ENCODE measurements at places on chromosomes 7 and 10. TPM values are rescaled to one million over a fixed set of nuclear protein-coding genes. Genes with fewer than 3 reads are reported as not detected.

- DNase-seq = no peak
- H3K4me1 ChIP-seq = peaks cover 9% of the 10 kb centered on the region
- peak overlapping the region; percentile 25 for H3K27ac ChIP-seq
- H3K36me3 ChIP-seq = no peaks in the 10 kb centered on the region
- H3K4me3 ChIP-seq = no peak overlapping the region
- no peaks in the 10 kb centered on the region for H3K27me3 ChIP-seq
Observed at GRCh38 chr7:14806891-14807290, 95.7 kb downstream of the DGKB start.

GRCh38 chr7:129684777-129685176, 73.3 kb downstream of the NRF1 start:
- peaks cover 9% of the 10 kb centered on the region for H3K36me3 ChIP-seq
- H3K27ac ChIP-seq = peak overlapping the region; percentile 88
- H3K27me3 ChIP-seq = no peaks in the 10 kb centered on the region
- peaks cover 3% of the 10 kb centered on the region for H3K4me1 ChIP-seq

GRCh38 chr7:84912993-84913635, 273.7 kb downstream of the SEMA3D start:
- H3K4me3 ChIP-seq = no peak overlapping the region
- DNase-seq = no peak
- no peaks in the 10 kb centered on the region for H3K27me3 ChIP-seq
- H3K4me1 ChIP-seq = peaks cover 8% of the 10 kb centered on the region

DNA sequence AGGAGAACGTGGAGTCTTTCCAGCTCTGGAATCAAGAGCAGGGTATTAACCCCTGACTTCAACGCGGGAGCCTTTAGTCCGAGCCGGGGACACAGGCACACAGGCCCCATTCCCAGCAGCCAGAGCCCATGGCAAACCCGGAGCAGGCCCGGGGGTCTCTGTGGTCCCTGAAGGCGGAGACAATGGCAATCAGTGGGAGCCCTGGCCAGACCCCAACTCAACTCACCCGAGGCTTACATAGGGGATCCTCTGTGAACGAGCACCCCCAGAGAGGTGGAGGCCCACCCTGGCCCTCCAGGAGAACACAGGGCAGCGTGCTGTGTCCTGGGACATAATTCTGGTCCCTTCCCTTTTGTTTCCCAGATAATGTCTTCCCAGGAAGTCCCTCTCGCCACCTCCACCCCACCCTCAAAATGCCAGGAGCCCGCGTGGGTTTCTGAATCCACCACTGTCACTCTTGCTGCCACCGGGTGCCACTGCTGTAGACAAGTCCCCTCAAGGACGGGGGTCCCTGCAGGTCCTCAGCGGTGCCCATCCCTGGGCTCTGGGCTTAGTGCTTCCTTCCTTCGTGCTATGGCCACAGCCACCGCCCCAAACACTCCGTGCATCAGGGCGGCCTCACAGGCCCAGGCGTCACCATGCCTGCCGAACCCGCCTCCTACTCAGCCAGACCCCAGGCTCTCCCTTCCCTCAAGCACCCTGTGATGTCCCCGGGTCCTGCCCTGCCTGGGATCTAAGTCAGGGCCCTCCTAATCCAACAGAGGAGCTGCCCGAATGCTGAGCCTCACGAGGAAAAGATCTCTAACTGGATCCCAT, 28.6 kb upstream of the PPP2R2D start:
- peaks cover 3% of the 10 kb centered on the region for H3K4me1 ChIP-seq
- no peak overlapping the region for H3K27ac ChIP-seq
- H3K4me3 ChIP-seq = no peak overlapping the region
- DNase-seq = no peak
- H3K36me3 ChIP-seq = no peaks in the 10 kb centered on the region

GRCh38 chr7:108245523-108246226, 115.5 kb upstream of the LAMB4 start:
- DNase-seq = no peak
- H3K36me3 ChIP-seq = no peaks in the 10 kb centered on the region
- no peak overlapping the region for H3K27ac ChIP-seq
- H3K27me3 ChIP-seq = no peaks in the 10 kb centered on the region
- no peaks in the 10 kb centered on the region for H3K4me1 ChIP-seq

- H3K27me3 ChIP-seq = no peaks in the 10 kb centered on the region
- no peaks in the 10 kb centered on the region for H3K4me1 ChIP-seq
- H3K4me3 ChIP-seq = no peak overlapping the region
Observed at GRCh38 chr7:158024351-158024715, 563.3 kb downstream of the PTPRN2 start.

DNA sequence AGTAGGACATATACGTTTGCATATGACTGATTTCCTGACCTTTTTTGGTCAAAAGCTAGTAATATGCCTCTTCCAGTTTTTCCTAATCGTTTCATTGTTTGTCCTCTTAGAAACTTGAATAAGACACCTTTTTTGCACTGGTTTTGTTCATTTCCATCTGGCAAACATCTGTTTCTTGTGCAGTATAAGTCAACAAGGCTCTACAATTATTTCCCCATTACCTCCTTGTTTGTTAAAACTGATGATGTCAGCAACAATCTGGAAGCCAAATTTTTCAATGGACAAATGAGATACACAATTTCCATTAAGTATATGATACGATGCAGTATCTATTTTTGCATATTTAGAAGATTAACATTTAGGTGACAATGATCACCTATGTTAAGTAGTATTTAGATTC, 148.8 kb downstream of the NRBF2 start:
- no peak overlapping the region for H3K4me3 ChIP-seq
- H3K36me3 ChIP-seq = peaks cover 5% of the 10 kb centered on the region
- peaks cover 3% of the 10 kb centered on the region for H3K4me1 ChIP-seq
- H3K27me3 ChIP-seq = no peaks in the 10 kb centered on the region

GRCh38 chr10:8137726-8138125, 83.2 kb downstream of the GATA3 start:
- H3K36me3 ChIP-seq = no peaks in the 10 kb centered on the region
- H3K4me1 ChIP-seq = no peaks in the 10 kb centered on the region
- H3K4me3 ChIP-seq = no peak overlapping the region
- no peaks in the 10 kb centered on the region for H3K27me3 ChIP-seq
- DNase-seq = no peak

GRCh38 chr10:14349081-14349480, 18.4 kb upstream of the FRMD4A start:
- H3K4me3 ChIP-seq = no peak overlapping the region
- H3K27ac ChIP-seq = no peak overlapping the region

DNA sequence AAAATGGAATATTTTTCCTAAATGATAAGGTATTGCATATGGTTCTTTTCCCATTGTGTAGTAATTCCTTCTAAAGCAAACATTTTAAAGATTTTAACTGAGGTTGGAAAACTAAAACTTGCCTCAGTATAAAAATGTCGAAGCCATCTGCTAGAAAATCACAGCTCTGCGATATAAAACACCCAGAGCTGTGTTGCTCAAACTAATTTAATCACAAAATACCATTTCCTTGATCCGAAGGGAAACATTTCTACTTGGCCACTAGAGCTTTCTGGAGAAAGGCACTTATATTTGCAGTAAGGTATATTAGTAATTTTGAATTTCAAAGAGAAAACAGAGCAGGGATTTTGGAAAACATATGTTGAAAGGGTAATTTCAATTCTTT, 209.2 kb upstream of the ZNF32 start:
- no peak overlapping the region for H3K27ac ChIP-seq
- H3K4me1 ChIP-seq = peaks cover 18% of the 10 kb centered on the region
- no peak overlapping the region for H3K4me3 ChIP-seq
- no peaks in the 10 kb centered on the region for H3K36me3 ChIP-seq
- no peaks in the 10 kb centered on the region for H3K27me3 ChIP-seq

GRCh38 chr7:140672382-140673062, at the start of gene ADCK2:
ADCK2 (plus strand) TSS chr7:140672945; CDS start chr7:140673331, 386 bp downstream.
- peaks cover 51% of the 10 kb centered on the region for H3K4me1 ChIP-seq
- H3K36me3 ChIP-seq = peaks cover 3% of the 10 kb centered on the region
- DNase-seq = peak; percentile 61
- peak within 1 kb of the TSS; percentile 87 for H3K27ac ChIP-seq
- peak within 1 kb of the TSS; percentile 79 for H3K4me3 ChIP-seq
- no peaks in the 10 kb centered on the region for H3K27me3 ChIP-seq

DNA sequence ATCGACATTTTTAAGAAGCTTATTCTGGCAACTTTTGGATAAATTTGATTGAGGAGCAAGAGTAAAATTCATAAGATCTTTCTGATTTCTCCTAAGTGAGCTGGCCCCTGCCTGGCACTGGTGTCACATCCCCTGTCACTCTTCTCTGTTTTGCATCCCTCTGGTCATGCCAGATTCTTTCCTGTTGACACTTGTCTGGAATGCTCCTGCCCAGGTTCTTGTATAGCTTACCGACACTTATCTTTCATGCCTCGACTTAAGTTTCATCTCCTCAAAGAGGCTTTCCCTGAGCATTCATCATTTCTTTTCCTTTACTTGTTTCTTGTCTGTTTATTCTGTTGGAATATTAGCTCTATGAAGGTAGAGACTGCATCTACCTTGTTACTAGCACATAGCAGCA, 22.2 kb upstream of the AASS start:
- no peak overlapping the region for H3K4me3 ChIP-seq
- no peak overlapping the region for H3K27ac ChIP-seq
- H3K27me3 ChIP-seq = no peaks in the 10 kb centered on the region
- H3K4me1 ChIP-seq = peaks cover 8% of the 10 kb centered on the region

DNA sequence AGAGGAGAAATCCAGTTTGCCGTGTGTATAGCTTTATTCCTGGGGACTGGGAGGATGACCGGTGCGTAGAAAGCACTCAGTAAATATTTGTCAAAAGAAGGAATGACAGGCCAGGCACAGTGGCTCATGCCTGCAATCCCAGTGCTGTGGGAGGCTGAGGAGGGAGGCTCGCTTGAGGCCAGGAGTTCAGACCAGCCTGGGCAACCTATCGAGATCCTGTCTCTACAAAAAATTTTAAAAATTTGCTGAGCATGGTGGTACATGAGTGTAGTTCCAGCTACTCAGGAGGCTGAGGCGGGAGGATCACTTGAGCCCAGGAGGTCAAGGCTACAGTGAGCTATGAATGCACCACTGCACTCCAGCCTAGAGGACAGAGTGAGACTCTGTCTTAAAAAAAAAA, 15.8 kb downstream of the EPHB4 start:
- no peak overlapping the region for H3K4me3 ChIP-seq
- H3K36me3 ChIP-seq = peaks cover 49% of the 10 kb centered on the region
- H3K27ac ChIP-seq = no peak overlapping the region
- DNase-seq = no peak
- H3K27me3 ChIP-seq = no peaks in the 10 kb centered on the region
- no peaks in the 10 kb centered on the region for H3K4me1 ChIP-seq

DNA sequence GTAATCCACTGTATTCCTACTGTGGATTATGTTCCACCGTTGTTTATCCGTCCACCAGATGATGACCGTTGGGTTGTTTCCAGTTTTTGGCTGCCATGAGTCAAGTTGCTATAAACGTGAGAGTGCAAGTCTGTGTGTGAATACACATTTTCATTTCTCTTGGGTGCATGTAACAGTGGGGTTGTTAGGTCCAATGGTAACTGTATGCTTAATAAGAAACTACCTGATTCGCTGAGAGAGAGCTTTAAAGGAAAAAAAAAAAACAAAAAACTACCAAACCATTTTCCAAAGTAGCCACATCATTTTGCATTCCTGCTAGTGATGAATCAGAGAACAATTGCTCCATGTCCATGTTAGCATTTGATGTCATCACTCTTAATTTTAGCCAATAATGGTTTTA, 15.9 kb downstream of the UBN2 start:
- no peaks in the 10 kb centered on the region for H3K27me3 ChIP-seq
- DNase-seq = no peak
- H3K36me3 ChIP-seq = peaks cover 31% of the 10 kb centered on the region
- H3K4me3 ChIP-seq = no peak overlapping the region
- no peak overlapping the region for H3K27ac ChIP-seq

DNA sequence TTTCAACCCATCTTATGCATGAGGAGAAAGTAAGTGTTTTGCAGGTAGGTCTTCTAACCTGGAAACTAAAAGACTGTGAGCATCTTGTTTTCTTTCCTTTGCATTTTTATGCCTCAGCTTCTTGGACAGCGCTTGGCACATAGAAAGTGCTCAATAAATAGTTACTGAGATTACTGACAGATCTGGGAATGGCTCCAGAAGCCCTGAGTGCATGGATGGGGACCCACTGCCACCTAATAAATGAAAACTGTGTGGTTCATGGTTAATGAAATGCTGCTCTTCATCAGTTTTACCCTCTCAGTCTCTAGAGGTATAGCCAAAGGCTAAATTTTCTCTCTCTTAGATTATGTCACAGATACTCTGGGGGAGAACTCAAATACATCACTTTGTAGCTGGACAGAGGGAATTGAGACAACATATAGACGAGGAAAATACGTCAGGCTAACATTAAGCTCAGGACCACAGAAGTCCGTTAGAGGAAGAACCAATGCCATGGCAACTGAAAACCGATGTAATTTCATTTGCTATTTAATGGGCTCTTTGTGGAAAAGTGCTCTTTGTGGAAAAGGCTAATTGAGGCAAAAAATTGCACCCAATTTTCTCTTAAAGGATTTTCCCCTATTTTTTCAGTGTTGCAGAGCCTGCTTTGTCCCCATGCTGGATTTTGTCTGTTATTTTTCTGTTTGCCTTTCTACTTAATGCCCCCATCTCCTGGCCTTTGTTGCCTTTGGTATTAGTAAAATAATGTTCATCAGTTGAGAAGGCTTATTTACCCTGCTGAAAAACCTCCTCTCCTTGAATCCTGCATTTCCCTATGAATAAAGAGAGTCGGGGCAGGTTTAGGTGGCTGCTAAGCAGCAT, 17.8 kb downstream of the ASB4 start:
- H3K27ac ChIP-seq = no peak overlapping the region
- H3K4me3 ChIP-seq = no peak overlapping the region
- DNase-seq = no peak
- no peaks in the 10 kb centered on the region for H3K27me3 ChIP-seq

DNA sequence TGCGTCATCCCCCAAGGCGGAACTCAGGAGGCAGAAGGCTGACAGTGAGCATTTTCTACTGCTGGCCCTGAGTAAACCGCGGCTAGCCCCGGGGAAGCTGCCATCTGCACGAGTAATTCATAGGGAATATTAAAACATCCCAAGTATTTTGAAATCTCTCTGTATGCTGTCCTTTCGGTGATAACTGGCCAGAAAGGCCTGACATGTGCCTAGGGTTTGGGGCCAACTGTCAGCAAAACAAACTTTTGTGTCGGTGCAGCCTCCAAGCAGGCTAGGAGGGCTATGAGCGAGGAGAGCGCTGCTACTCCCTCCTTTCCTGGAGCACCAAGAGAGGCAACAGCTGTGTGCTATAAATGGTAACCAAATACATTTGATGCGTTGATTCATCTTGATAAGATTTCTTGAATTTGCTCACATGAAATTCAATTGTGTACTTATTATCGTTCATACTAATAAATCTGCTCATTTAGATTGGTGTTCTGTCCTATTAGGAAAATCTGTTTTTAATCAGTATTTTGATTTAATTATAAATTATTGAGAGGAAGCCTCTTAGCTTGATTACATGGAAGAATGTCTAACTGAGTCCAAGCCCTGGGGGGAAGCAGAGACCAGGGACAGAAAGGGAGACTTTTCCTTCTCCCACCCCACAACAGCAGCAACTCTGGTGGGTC, 124.4 kb upstream of the NPS start:
- no peaks in the 10 kb centered on the region for H3K27me3 ChIP-seq
- no peak overlapping the region for H3K4me3 ChIP-seq
- peaks cover 35% of the 10 kb centered on the region for H3K36me3 ChIP-seq
- no peak overlapping the region for H3K27ac ChIP-seq
- no peaks in the 10 kb centered on the region for H3K4me1 ChIP-seq

GRCh38 chr10:31630861-31631567, 297.6 kb downstream of the ARHGAP12 start:
- H3K27ac ChIP-seq = no peak overlapping the region
- no peak for DNase-seq
- H3K27me3 ChIP-seq = no peaks in the 10 kb centered on the region
- no peaks in the 10 kb centered on the region for H3K36me3 ChIP-seq

STK31 gene
- 0.94 TPM for total RNA-seq

RBP3 gene
- total RNA-seq = not detected

TRIM8 gene
- total RNA-seq = 74.3 TPM

HKDC1 gene
- total RNA-seq = not detected

FAM180A gene
- total RNA-seq = not detected

FAM13C gene
- total RNA-seq = 6.8 TPM

GJC3 gene
- not detected for total RNA-seq
